ENCODE measurements at places on chromosomes 12 and 14.

GRCh38 chr12:123949770-123950165 lies 22.9 kb downstream of the CCDC92 start:
- no peak for DNase-seq

- no peak for DNase-seq
These were observed 54.0 kb upstream of the ARID2 start for GRCh38 chr12:45675534-45675933.

- DNase-seq: no peak
These were observed 57.4 kb downstream of the FAM222A start for GRCh38 chr12:109770861-109771670.

- no peak for DNase-seq
These were observed 23.4 kb downstream of the FBXO34 start for GRCh38 chr14:55294603-55295002.

GRCh38 chr14:54866588-54866987 lies 36.0 kb downstream of the GCH1 start:
- DNase-seq: no peak

GRCh38 chr12:65986047-65986446 lies 144.5 kb downstream of the LLPH start:
- no peak for DNase-seq

DNA sequence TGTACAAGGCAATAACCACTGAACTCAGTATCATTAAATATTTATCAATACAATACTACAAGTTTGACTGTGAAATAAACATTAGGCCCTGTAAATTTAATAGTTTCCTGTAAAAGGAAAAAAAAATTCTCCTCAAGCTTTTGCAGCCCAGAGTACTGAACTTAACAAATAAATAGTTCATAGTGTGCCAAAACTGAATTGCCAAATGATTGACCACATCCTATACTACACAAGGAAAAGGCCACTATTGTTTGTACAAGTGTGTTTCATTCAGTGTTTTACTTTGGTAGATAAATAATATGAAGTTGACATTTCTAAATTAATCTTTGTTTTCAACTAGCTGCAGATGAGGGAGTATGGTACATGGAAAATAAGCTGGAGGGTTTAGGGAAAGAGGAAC lies 379.6 kb downstream of the FLRT2 start:
- no peak for DNase-seq

GRCh38 chr12:21296348-21296747 lies 38.4 kb downstream of the SLCO1A2 start:
- no peak for DNase-seq

- DNase-seq: no peak
These were observed 274.9 kb upstream of the SRRM4 start for GRCh38 chr12:118706437-118706836.

GRCh38 chr12:37546901-37547475 lies 769.6 kb upstream of the ALG10B start:
- no peak for DNase-seq

DNA sequence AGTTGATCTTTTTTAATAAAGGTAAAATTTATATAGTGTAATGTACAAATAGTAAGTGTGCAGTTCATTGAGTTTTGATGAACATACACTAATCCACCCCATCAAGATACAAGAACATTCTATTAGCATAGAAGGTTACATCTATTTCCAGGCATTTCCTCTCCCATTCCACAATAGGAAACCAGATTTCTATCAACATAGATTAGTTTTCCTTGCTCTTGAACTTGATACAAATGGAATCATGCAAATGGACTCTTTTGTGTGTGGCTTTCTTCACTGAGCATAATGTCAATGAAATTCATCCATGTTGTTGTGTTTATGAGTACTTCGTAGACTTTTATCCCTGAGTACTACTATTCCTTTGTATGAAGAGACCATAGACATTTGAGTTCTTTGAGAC lies 10.8 kb downstream of the STYX start:
- no peak for DNase-seq

GRCh38 chr12:119634743-119635142 lies 33.2 kb upstream of the PRKAB1 start:
- DNase-seq: no peak

GRCh38 chr14:101088714-101089113 lies 185.2 kb upstream of the RTL1 start:
- DNase-seq: no peak

GRCh38 chr12:1504895-1505311 lies 89.5 kb downstream of the FBXL14 start:
- DNase-seq: no peak

DNA sequence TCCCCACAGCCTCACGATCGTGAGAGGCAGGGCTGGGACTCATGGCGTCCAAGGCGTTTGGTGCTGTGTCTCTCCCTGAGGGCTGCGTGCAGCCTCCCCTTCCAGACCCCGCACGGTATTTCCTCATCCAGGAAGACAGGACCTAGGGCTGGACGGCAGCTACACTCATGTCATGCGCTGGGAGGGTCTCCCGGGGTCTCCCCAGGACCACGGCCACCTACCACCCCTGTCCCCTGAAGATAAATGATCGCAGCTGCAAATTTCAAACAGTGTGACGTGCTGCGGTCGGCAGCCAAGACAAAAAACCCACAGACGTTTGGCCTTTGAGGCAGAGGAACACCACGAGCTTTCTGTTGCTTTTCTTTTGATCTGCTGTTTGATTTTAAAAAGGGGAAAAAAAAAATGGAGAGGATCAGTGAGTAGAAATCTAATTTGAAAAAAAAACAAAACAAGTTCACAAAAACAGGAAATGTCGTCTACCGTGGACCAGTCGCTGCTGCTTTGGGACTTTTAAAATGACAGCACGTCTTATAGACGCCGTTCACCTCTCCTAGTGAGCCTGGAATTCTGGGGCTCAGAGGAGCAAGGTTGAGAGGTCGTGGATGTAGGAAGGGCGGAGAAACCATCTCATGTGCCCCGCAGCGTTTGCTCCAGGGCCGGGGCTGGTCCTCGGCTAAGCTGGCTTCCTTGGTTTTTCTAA lies 237.6 kb downstream of the SLC41A2 start:
- DNase-seq: no peak

DNA sequence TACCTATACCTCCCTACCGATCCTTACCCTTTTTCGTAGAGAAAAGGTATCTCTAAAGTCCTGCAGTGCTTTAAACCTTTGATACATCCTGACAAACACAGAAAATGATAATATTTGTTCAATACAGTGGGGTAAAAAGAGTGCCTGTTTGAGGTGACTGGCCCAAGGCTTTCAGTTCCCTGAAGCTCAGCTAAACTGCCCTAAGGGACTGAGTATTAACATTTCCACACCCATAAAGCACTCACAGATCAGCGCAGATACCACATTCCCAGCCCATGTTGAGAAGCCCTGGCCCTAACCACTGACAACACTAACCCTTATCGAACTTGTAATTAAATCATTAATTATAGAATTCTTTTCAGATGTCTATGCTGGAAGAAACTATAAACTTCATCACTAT lies 108.7 kb downstream of the DIP2B start:
- no peak for DNase-seq

GRCh38 chr12:64572241-64572640 lies 38.1 kb upstream of the RASSF3 start:
- DNase-seq: no peak

GRCh38 chr12:115922952-115923564 lies 354.4 kb downstream of the MED13L start:
- DNase-seq: no peak

DNA sequence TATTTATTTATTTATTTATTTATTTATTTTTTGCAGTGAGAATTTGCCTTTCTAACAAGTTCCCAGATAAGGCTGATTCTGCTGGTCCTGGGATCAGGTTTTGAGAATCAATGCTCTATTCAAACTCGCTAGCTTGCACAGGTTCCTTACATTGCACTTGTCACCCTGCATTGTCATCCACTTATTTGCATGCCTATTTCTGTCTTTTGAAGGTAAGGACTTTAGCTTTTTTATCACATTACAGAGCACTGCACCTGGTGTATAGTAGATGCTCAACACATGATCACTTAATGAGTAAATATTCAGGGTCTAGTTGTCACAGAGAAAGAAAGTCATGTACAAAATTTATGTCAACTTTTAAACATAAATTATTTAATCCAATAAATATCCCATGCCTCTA lies 219.7 kb upstream of the BTG1 start:
- no peak for DNase-seq

GRCh38 chr12:34218193-34219045 lies 196.1 kb downstream of the ALG10 start:
- no peak for DNase-seq

- no peak for DNase-seq
These were observed 113.6 kb upstream of the NPAS3 start for GRCh38 chr14:32825058-32825457.

DNA sequence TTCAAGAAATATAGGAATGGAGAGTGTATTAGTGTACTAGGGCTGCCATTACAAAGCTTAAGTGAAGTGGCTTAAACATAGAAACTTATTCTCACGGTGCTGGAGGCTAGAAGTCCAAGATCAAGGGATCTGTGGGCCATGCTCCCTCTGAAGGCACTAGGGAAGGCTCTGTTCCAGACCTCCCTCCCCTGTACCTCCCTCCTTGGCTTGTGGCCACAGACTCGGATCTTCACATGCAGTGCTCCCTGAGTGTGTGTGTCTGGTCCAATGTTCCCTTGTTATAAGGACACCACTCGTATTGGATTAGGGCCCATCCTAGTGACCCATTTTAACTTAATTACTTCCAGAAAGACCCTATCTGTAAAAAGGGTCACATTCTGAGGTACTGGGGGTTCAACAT lies 225.6 kb downstream of the VRK1 start:
- DNase-seq: no peak

- no peak for DNase-seq
These were observed 727 bp downstream of the LDHB start for GRCh38 chr12:21656905-21657325.

GRCh38 chr12:46926526-46926925 lies 100.7 kb upstream of the SLC38A4 start:
- DNase-seq: no peak

DNA sequence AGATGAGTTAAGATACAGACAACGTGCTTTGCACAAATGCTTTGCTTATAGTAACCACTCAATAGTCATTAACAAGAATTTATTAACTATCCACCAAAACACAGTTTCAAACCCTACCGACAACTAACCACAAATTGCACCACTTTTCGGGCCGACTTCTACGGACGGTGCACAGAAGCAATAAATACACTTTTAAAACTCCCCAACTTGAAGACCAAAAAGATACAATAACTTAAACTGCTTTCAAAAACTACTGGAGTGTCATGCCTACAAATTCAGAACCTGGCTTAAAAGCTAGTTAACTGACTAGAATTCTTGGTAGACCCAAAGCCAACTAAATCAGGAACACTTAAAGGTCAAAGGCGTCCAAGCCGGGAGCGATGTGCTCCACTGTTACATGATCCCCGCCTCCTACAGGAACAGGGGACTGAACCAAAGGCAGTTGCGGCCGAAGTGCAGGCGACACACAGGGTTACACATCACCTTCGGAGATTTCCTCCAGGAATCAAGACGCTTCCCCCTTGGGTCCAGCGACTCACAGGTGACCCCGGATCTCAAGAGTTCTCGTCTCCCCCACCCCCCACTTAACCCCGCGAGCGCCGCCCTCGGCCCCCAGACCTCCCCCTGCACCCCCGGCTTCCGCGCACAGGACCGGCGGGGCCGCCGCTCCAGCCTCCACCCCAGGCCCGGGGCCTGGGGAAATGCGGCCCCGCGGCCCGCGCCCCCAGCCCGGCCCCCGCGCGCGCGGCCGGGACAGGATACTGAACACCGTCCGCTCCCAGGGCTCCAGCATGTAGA lies 507 bp downstream of the SPTSSA start:
- DNase-seq: no peak

DNA sequence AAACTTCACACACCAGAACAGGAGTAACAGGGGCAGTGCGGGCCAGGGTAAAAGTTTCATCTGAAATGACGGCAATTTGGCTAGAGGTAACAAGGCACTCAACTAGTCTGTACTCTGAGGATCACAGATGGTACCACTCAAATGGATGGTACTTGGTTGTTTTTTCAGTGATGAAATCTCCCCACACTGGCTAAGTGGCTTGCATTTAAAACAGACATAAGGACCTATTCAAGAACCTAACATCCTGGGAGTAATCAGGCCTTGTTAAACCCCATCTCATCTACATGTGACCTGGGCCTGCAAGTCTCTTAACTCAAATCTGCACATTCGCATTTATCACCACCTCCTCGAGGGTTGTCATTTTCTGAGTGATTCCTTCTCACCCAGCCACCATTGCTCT lies 90.8 kb downstream of the PRKAB1 start:
- DNase-seq: no peak

DNA sequence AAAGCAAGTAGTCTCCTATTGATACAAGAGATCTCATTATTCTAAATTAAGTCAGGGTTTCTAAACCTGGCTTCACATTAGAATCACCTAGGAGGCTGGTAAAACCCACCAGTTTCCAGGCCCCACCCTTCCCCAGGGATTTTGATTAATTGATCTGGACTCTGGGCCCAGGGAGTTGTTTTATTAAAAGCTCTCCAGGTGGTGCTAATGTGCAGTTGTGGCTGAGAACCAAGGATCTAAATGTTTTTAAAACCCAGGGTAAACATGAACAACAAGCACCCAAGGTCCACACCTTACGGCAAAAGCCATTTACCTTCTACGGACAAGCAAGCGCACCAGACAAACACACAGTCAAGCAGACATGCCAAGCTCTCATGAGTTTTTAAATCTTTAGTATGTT lies 73.9 kb downstream of the SLC2A13 start:
- DNase-seq: no peak

- DNase-seq: no peak
These were observed 1170.7 kb downstream of the FSCB start for GRCh38 chr14:43336351-43336750.

DNA sequence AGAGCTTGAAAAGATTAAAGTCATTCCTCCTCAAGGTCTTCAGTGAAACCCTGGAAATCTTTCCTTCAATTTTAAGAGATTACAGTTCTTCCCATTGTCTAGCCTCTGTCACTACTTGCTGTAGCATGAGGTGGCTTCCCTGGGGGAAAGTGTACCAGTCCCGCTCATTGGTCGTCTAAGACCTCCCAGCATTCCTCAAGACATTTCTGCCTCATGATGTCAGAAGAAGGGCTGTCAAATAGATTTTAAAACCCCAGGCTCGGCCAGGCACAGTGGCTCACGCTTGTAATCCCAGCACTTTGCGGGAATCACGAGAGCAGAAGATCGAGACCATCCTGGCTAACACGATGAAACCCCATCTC lies 46.7 kb downstream of the SMUG1 start:
- no peak for DNase-seq

DNA sequence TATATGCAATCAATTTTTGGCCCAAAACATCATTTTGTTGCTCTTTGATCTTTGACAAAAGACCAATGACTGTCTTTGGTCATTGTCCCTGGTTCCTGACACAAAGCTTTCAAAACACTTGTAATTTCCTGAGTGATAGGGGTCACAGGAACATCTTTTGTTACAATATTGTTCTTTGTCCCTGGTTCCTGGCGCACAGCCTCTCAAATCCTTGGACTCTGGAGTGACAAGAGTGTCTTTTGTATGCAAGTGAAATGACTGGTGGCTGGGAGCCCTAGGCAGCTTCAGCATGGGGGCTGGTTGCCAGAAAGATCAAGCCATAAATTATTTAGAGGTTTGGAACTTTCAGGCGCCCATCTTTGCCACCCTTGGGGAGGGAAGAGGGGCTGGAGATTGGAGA lies 53.9 kb downstream of the DNAH10 start:
- DNase-seq: no peak
